ENCODE measurements at places on chromosomes 11 and 22. TPM values are rescaled to one million over a fixed set of nuclear protein-coding genes. Genes with fewer than 3 reads are reported as not detected.

HIC2 gene
- 1.4 TPM for total RNA-seq

BDNF gene
- 4.0 TPM for total RNA-seq

MS4A4A gene
- total RNA-seq = 15.2 TPM

CBLIF gene
- not detected for total RNA-seq

RBM4 gene
- total RNA-seq = 73.4 TPM

FGF4 gene
- not detected for total RNA-seq

TAF1D gene
- 28.2 TPM for total RNA-seq

RRAS2 gene
- total RNA-seq = 26.5 TPM

ELFN2 gene
- total RNA-seq = 0.19 TPM

ART1 gene
- 2.3 TPM for total RNA-seq

CDC42BPG gene
- 0.35 TPM for total RNA-seq

PNPLA3 gene
- 0.22 TPM for total RNA-seq

CAPN5 gene
- total RNA-seq = 2.6 TPM

SLC22A8 gene
- total RNA-seq = not detected

MUC2 gene
- not detected for total RNA-seq

MYBPC3 gene
- 2,568 TPM for total RNA-seq

KRTAP5-8 gene
- not detected for total RNA-seq

GGTLC2 gene
- not detected for total RNA-seq

NLRP14 gene
- total RNA-seq = not detected

TBX10 gene
- 0.51 TPM for total RNA-seq

CD3E gene
- 0.38 TPM for total RNA-seq

BACE1-AS gene
- total RNA-seq = 8.3 TPM

OR52H1 gene
- total RNA-seq = not detected

TRIM64 gene
- not detected for total RNA-seq

Measured in Right ventricle myocardium superior (tissue), 1 donor.